Stimulated activated CD4-positive, alpha-beta T cell treated with anti-CD3 and anti-CD28 coated beads, Interleukin-1b, Interleukin-23, amount 100 ng/mL, for 1 hour (primary cell): ENCODE measurements at places on chromosomes 6 and 20.

- DNase-seq = no peak
Observed at GRCh38 chr20:54228841-54229240, 21.0 kb downstream of the PFDN4 start.

DNA sequence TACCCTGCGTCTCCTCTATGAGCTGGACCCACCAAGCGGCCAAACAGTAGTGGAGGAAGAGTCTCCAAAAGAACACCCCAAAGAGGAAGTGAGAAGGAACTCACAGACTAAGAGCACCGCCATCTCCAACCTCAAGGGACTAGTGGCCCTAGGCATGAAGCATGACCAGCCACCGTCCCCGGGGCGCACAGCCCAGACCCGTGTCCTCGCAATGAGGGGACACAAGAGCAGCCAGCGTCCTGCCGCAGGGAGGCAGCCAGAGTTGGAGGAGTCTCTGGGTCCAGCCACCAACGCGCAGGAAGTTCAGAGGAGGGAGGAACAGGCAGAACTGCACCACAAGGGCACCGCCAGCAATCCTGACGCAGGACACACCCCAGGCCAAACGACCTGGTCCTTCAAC lies 72.6 kb downstream of the TAF4 start:
- no peak for DNase-seq

DNA sequence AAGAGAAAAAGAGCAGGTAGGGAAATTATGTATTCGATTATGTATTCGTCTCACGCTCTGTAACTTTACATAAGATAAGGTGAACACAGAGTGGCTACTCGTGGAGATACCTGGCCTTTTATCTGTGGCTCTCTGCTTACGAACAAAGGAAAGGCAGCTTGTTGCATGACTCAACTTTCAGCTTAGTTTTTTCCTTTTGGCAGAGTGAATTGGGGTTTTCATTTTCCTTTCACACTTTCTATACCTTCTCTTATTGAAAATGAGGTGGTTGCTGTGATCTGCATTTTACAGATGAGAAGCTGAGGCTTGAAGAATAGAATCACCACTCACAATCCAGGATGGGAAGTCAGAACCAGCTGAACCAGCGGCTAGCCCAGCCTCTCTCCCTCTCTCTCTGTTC lies 13.3 kb upstream of the KCNK15 start:
- DNase-seq = no peak

GRCh38 chr20:49557449-49557848 lies 10.5 kb downstream of the PTGIS start:
- DNase-seq = no peak

GRCh38 chr6:14727494-14728395 lies 518.1 kb upstream of the JARID2 start:
- no peak for DNase-seq

DNA sequence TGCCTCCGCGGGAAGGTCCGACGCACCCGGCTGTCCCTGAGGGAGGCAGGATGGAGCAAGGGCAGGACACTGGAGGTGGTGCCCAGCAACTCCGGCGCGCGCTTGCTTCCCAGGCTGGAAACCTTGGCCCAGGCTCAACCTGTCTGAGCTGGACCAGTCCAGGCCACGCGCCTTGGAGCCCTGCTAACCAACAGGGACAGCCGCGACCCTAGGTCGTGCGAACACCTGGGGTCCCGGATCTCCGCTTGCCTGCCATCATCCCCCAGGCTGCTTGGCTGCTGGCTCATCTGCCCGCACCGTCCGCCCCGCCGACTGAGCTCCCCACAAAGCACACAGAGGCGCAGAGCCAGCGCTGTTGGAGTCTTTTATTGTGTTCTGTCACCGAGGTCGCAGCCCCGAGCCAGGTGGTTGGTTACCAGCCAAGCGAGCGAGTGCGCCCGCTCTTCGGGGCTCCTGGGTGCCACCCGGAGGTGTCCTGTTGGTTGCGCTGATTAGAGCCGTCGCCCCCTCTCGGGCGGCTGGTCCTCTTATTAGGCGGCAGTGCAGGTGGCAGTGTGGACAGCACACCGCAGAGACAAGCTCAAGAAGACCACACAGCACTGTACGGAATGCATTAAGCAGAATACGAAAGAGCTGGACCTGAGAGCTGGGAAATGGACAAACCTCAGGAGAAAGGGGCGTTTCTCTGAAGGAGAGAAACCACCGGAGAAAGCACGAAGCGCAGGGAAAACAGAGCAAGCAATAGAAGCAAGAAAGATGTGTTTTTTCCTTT lies 3.8 kb downstream of the COL12A1 start:
- no peak for DNase-seq

DNA sequence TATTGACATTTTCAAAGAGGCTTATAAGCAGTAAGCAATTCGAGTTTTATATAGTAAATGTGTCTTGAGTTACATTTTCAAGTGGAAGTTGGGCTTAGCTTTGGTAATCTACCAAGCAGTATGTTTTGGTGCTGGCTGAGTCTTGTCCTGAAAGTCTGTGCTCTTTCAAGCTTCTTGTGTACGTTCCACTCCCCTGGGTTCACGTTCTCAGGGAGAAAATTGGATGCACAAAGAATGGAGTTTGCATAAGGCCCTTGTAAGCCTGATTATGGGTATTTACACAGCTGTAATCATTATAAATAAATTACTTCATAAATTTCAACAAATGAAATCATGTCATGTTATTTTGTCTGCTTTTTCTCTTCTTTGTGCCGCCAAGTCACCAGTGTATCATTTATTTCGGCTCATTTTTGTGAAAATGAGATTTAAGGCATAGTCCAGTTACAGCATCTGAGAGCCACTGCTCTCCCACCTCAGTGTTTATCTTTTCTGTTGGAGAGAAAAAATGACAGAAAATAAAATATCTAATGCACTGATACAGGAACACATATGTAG lies 262.5 kb downstream of the BTBD3 start:
- DNase-seq = no peak

- DNase-seq = no peak
Observed at GRCh38 chr20:62317167-62317655, 14.4 kb downstream of the ADRM1 start.

DNA sequence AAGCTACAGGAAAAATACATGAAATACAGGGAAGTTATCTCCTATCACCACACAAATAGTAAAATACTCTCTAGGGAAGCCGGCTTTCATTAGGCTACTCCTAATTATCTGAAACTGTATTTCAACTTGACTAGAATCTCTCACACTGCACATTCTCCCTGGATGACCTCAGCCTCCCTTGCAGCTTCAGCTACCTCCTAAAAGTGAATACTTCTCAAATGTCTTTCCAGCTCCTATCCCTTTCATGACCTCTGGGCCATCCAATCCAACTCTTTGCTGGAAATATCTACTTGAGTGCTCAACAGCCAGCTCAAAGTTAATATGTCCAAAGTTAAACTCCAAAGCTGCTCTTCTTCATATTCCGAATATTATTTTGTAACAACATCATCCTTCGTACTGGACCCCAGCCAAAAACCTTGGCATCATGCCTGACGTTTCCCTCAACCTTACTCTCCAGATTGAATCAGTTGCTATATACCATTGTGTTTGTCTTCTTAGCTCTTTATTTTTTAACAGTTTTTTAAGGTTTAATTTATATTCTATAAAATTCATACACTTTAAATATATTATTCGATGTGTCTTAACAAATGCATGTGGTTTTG lies 29.4 kb upstream of the KIF6 start:
- no peak for DNase-seq

GRCh38 chr6:129031051-129031599 lies 148.2 kb downstream of the LAMA2 start:
- no peak for DNase-seq

GRCh38 chr6:39153766-39154397 lies 38.9 kb upstream of the SAYSD1 start:
- no peak for DNase-seq

DNA sequence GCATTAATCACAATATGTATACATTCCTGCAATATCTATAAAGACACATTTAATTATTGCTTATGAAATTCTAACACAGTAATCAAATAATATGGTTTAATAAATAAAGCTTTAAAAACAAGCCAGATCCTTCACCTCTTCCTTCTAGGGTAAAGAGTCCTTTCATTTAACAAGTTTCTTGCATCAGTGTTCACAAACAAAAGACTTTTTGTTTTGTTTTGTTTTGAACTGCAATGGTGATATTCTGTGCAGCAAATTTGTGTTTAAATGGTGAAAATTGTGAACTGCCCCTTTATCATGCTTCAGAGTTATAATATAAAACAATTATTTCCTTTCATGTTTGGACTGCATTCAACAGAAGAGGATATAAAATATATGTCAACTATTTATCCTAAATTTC lies 177.3 kb downstream of the EPHA7 start:
- DNase-seq = no peak

- DNase-seq = no peak
Observed at GRCh38 chr20:50358971-50359370, 151.2 kb upstream of the PTPN1 start.

DNA sequence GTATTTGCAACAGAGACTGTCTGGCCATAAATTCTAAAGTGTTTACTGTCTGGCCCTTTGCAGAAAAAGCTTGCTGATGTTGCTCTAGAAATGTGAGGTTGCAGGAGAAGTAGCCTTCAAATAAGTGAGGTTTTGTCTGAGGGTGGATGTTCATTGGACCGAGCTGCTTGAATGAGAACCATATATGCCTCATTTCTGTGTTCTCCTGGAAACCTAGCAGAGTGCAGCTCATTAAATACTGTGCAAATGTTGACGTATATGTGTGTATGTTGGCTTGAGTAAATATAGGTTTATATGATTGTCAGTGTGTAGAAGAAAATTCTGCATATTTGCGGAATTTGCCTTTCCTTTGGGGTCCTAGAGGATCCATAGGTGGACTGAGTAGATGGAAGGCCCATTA lies 39.0 kb downstream of the CHMP4B start:
- no peak for DNase-seq

- no peak for DNase-seq
Observed at GRCh38 chr6:33828452-33828763, 24.6 kb upstream of the MLN start.

GRCh38 chr20:3233991-3234498 lies 4.9 kb downstream of the SLC4A11 start:
- DNase-seq = no peak

GRCh38 chr6:40882323-40882997 lies 156.6 kb downstream of the UNC5CL start:
- DNase-seq = no peak

- no peak for DNase-seq
Observed at GRCh38 chr6:78611102-78611620, 256.2 kb upstream of the IRAK1BP1 start.

DNA sequence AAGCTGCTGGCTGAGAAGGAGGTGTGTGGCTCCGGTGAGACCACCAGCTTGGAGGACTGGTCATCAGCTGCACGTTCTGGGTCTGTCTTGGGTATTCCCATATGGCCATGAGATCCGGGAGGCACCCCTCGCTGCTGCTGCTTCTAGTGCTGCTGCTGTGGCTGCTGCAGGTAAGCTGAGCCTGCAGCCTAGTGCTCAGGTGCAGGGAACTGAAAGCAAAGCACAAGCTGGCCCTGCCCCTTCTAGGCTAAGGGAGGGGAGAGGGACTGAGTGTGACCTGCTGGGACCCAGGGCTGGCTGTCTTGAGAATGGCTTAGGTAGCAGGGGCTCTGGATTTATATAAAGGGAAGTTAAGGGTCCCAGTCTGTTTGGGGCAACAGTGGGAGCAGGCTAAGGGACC lies 403 bp downstream of the CDH26 start:
- no peak for DNase-seq

GRCh38 chr20:38770546-38770945 lies 22.3 kb downstream of the ACTR5 start:
- DNase-seq = no peak

GRCh38 chr6:159464816-159465215 lies 228.2 kb downstream of the SOD2 start:
- DNase-seq = no peak

DNA sequence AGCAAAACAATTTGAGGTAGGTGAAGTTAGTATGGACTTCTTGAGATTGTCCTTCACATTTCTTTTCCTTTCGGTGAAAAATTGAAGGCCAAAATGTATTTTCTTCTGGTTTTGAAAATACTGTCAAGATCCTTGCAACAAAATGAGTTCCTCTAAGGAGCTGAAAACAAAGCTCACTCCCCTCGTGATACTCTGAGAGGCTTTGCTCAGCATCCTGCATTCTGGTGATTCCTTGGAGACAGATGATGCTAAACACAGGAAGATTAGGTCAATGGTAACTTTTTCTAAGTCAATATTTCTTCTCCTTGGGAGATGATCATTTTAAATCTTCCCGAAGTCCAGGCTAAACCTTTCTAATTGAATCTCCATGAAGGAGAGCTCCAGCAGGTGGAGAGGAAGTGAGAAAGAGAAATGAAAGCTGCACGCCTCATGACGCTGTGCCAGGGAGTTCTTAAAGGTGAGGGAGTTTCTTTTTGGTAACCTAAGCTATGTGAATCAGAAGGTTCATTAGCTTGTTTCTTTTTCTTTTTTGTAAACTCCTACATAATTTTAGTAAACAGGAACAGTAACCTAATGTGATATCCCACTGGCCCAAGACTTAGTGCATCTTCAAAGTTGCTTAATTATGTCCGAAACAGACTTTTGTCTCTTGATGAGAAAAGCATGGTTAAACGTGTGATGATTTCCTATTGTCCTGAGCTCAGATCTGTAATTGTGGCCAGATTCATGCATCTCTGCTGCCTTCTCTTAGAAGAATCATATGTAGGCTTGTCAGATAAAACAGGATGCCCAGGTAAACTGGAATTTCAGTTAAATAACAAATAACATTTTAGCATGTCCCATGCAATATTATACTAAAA lies 15.0 kb downstream of the ESR1 start:
- DNase-seq = no peak
